ENCODE measurements at places on chromosomes 2 and 18. TPM values are rescaled to one million over a fixed set of nuclear protein-coding genes. Genes with fewer than 3 reads are reported as not detected.

- no peak for DNase-seq
Observed at GRCh38 chr18:31680831-31681568, 3.4 kb downstream of the B4GALT6 start.

DNA sequence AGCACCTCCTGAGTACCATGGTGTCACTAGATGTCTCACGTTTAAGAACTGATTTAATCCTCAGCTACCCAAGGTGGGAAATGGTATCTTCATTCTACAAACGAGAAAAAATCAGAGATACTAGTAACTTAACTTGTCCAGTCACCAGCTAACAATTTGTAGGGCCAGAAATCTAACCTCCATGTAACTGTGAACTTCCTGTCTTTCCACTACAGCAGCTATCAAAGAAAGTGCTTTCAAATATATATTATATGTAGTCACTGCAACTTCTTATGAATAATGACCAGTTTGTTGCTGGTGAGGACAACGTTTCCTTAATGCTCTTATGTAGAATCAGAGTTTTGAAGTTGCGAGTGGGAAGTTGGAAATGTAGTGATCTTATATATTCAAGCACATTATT lies 1.9 kb downstream of the REV1 start:
- no peak for DNase-seq

GRCh38 chr18:49795612-49796552 lies 17.5 kb downstream of the ACAA2 start:
- DNase-seq, result no peak

- DNase-seq, result no peak
Observed at GRCh38 chr18:6113650-6114049, 218.3 kb upstream of the TMEM200C start.

DNA sequence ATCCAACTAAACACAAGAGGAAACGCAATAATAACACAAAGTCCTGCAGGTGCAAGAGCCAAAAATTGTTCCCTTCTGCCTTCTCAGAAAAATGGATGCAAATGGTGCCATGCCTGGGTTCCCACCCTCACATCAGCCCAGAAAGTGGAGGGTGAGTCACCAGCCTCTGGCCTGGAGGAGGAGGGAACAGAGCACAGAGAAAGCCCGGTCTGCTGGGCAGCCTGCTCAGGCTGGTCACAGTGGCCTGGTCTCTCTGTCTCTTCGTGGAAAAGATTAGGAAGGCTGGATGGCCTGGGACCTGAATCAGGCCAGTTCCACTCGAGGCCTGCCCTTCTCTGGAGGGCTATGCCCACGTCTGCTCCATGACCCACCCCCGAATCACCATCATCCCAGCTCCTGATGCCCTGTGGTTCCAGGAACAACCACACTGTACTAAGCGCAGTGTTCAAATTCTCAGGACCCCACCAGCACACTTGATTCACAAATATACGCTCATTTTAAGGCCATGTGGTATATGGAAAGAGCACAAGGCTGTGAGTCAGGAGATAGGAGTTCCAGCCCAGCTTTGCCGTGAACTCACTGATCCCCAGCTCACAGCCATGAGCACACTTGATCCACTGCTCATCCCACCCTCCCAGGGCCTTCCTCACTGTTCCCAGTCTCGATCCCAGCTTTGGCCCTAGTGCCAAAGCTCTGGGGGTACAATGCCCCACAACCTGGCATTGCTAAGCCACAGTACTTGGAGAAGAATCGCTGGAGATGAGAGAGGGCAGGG lies 82.1 kb downstream of the ZBTB7C start:
- no peak for DNase-seq

DNA sequence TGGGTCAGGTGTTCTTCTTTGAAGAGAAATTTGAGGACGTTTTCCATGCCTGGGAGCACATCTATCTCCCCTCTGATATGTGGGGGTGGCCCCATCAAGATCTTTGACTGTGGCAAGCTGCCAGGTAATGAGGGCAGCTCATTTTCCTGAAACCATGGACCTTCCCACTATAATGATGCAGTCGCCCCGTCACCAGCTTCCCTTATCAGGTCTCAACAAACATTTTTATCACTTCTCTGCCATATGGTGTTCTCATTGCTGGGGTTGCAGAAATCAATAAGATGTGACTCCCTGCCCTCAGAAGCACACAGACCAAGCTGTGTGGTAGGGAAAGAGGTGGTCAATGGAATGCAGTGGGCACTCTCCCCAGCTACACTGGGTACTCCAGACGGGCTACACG lies 48.4 kb upstream of the B3GNT7 start:
- no peak for DNase-seq

GRCh38 chr18:31603315-31603714 lies 11.6 kb downstream of the TTR start:
- DNase-seq, result no peak

GRCh38 chr2:42914314-42914713 lies 121.9 kb upstream of the HAAO start:
- DNase-seq, result no peak

DNA sequence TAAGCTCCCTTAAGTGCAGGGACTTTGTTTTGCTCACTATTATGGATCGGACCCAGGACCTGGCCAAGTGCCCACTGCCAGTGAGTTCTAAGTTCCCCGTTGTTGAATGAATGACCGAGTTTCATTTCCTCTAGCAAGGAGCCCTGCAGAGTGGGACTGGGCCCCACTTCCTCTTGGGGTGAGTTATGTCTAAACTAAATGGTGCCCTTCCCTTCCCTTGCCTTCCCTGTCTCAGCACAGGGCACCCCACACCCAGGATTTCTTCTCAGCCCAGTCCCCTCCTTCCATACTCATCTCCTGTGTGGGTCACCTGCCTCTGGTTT lies 195.3 kb upstream of the HS6ST1 start:
- DNase-seq, result no peak

DNA sequence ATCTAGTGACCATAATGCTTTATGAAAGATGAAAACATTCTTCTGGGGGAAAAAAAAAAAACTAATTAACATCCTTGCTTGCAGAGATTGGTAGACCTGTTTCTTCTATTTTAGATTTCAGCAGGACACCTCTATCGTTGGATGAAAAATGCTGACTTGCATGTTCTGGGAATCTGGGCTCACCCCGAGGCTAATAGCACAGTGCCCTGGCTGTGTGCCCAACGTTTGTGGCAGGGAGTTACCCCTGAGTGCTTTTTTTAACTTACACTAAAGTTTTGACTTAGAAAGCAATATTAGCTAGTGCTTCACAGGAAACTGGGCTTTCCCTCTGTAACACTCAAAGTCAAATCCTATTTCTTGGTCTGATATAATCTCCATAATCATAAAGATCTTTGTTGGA lies 233.2 kb downstream of the SLC8A1 start:
- no peak for DNase-seq

GRCh38 chr2:10057231-10058107 lies 14.1 kb downstream of the KLF11 start:
- DNase-seq, result no peak

GRCh38 chr2:207662203-207662602 lies 37.0 kb upstream of the METTL21A start:
- no peak for DNase-seq

DNA sequence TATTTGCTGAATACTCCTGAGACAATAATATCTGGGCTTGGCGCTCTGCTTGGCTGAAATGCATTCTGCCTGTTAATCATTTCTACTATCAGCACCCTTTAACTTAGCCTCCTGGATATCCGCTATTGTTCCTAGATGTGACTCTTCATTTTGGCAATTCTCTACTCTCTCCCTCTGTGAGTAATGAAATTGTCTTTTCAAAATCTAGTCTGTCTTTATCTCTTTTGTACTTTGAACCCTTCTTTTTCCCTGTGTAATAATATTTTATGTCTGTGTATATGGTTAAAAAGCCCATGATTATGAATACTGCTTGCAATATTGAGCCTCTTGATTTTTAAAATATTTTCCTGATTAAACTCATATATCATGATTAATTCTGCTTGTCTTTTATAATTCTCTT lies 6.2 kb upstream of the REV1 start:
- no peak for DNase-seq

GRCh38 chr2:129642526-129643043 lies 336.9 kb upstream of the RAB6C start:
- no peak for DNase-seq

GRCh38 chr2:196798980-196799379 lies 503 bp downstream of the GTF3C3 start:
- no peak for DNase-seq

- DNase-seq, result no peak
Observed at GRCh38 chr2:235501673-235502031, 7.8 kb downstream of the AGAP1 start.

DNA sequence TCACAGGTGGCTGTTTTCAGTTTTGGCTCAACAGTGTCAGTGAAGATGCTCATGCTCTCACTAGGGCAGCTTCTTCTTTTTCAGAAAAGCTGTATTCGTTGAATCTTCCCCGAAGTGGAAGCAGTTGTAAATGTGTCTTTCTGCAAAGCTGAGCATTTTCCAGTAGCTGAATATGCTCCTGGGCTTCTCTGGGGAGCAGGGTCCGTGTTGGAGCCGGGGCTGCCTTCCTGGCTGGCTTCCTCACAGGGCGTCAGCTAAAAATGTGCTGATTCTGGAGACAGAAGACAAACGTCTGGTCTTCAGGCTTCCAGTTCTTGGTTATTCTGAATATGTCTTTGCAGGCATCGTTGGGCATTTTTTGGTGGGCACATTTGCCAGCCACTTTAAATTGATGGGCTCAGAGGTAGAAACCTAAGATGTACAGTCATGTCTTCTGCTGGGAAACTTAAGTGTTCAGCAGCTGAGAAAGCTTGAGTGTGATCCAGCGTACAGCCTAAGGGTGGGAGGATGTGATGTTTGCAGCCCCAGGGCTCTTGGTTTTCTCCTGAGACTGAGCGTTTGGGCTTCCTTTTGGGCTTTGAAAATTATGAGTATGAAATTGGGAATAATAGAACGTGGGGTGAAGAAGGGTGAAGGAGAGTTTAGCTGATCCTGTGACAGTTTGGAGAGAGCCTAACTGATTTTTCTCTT lies 19.0 kb downstream of the SETBP1 start:
- DNase-seq, result no peak

GRCh38 chr2:134348239-134348638 lies 94.4 kb downstream of the MGAT5 start:
- DNase-seq, result no peak

DNA sequence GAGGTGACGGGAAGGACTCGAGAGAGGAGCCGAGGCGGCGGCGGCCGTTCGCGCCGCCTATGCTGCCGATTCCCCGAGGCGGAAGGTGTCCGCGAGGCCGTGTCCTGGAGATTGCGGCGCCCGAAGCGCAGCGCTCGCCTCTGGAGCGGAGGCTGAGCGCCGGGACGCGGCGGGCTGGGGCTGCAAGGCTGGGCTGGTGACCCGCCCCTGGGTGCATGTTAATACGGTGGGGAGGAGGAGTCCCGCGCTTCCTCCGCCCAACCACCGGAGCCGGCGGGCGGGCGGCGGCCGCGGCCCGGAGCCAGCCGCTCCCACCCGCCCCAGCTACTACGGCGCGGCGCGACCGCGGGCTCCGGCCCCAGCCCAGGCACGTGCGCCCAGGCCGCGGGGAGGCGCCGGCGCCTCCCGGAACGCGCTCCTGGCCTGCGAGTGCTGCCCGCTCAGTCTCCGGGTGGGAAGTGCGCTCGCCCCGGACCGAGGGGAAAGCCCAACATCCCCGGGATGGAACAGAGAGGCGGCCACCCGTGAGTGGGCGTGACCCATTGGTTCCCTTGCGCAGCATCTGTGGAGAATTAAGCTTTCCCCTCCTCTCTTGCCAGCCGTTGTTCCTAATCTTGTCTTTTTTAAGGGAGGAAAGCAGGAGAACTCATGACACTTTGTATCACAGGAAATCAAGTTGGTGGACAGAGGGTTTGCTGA lies at the start of gene DLGAP1:
TSS of gene DLGAP1 (minus strand) at position 195 of the 699 bp plus-strand sequence.
- DNase-seq, result peak; percentile 47

DNA sequence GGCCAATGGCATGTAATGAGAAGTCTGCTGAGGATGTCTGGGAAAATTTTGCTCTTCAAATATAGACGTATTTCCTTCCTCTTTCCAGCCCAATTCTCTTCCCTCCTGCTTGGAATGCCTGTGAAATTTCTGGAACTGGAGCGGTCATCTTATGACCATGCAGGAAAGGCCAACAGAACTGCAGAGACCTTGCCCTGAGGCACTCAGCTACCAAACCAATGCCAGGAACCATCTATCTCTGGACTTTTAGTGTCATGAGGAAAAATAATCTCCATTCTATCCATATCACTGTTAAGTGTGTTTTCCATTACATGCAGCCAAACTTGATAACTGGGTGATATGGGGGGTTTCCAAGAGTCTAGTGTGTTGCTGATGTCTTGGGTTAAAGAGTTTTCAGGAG lies 363.7 kb downstream of the SLC4A3 start:
- no peak for DNase-seq

- no peak for DNase-seq
Observed at GRCh38 chr2:154813636-154814035, 115.1 kb downstream of the KCNJ3 start.

DNA sequence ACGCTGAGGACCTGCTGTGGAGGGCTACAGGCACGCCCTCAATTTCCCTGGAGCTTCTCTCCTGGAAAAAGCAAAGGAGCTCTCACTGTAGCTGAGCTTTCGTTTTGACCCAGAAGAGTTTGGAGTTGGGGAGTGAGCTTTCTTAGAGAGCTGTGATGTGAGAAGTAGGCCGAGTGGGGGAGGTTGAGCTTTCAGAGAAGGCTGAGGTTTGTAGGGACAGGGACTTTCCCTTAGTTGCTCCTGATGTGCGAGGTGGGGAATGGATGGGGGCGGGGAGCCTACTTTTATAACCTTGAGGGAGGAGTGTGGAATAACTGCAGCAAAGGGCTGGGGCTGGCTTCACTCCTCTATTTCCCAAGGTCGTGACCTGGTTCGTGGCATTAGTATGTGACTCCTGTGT lies 47.1 kb downstream of the ZNF532 start:
- no peak for DNase-seq

DNA sequence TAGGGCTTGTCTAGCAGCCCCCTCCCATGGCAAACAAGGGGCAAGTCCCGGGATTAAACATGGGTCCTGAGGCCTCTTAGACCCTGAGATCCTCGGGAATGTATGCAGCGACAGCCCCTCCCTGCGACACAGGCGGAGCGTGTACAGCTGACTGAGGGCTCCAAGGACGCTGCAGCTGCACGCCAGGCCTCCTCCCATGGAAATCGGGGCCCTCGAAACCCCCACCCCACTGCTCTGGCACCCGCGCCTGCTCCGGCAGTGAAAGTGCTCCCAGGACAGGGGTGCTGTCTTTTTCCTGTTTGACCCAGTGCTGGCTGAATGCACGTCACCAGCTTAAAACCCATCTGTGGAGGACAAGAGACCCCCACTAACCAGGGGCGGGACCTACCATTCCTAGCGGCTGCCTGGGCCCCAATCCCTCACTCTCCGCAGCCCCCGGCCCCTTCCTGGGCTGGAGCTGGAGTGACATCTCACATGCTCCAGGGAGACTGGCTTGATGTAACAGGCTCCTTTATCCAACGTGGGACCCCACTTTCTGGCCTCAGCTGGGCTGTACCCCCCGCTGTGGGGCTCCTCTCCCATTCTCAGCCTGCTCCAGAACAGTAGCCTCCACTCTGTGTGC lies 247.7 kb downstream of the TWIST2 start:
- DNase-seq, result no peak

Gene CCDC85A
- total RNA-seq, result 0.08 TPM

Gene C2orf76
- total RNA-seq, result 3.0 TPM

Gene CCDC68
- 4.6 TPM for total RNA-seq

Gene TLX2
- total RNA-seq, result 0.08 TPM

Gene MXD1
- 4.8 TPM for total RNA-seq

Gene CETN1
- not detected for total RNA-seq

Gene FER1L5
- total RNA-seq, result 0.10 TPM

Gene RAB6D
- not detected for total RNA-seq

Gene STAT1
- 26.1 TPM for total RNA-seq

Gene TRIM54
- total RNA-seq, result not detected

Gene TBC1D8
- total RNA-seq, result 23.7 TPM

Gene DYSF
- 30.0 TPM for total RNA-seq

Gene SERPINB2
- not detected for total RNA-seq

Gene ERMN
- total RNA-seq, result not detected

Gene LYPD6B
- not detected for total RNA-seq

Gene PLGLB1
- total RNA-seq, result 104 TPM

Gene GAL3ST2
- total RNA-seq, result 0.55 TPM

Gene PRKAG3
- total RNA-seq, result not detected
